Lung (tissue), 17 donors: ENCODE measurements at places on chromosomes 5 and 9. TPM values are rescaled to one million over a fixed set of nuclear protein-coding genes. Genes with fewer than 3 reads are reported as not detected.

DNA sequence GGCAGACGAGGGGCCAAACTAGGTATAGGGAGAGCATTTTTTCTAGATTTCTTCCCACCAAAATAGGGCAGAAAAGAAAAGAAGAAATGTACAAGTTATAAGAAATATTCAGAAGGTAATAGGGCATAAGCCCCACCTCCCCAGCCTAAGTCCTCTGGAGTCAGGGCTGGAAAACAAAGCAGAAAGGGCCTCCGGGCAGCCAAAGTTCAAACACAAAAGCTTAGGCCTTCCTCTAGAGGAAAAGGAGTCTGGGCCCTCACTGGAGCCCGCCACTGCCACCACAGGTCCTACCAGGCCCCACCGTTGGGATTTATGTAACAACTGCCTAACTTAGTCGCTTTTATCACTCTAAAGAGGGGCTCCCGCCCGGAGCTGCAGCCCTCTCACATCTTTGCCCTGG, 27.6 kb downstream of the TBC1D2 start:
- no peak for DNase-seq

DNA sequence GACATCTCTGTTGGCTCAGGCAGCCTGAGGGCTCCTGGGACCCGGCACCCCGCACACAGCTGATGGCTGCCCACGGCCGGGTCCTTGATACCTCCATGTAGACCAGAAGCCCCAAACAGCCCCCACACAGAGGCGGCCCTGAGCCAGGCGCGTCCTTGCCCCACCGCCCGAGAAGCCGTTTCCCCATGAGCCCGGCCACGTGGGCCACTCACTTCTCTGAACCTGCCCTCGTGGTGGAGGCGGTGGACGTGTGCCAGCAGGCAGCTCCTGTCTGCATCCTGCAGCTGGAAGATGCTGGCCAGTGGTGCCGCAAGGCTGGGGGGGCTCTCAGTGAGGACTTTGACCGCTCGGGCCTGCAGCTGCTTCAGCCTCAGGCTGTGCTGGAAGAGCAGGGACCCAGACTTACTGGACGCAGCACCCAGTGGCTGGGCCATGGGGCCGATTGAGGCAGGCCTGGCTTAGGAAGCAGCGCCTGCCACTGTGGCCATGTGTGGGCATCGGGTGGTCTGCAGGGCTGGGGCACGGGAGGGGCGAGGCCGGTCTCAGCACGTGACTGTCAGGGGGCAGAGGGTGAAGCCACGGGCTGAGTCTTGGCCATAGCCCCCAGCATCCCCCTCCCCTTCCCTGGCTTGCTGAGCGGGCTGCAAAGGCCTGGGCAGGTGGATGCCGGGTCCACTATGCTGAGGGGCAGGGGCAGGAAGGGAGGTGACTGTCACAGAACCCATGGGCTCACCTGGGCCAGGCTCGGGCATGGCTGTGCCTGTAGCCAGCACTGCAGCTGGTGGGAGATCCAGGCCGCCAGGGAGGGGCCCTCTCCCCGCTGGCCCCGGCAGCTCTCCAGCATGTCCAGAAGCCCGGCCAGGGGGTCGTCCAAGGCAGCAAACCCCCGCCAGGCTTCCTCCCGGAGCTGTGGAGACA, 50.0 kb downstream of the EXD3 start:
- DNase-seq: no peak

DNA sequence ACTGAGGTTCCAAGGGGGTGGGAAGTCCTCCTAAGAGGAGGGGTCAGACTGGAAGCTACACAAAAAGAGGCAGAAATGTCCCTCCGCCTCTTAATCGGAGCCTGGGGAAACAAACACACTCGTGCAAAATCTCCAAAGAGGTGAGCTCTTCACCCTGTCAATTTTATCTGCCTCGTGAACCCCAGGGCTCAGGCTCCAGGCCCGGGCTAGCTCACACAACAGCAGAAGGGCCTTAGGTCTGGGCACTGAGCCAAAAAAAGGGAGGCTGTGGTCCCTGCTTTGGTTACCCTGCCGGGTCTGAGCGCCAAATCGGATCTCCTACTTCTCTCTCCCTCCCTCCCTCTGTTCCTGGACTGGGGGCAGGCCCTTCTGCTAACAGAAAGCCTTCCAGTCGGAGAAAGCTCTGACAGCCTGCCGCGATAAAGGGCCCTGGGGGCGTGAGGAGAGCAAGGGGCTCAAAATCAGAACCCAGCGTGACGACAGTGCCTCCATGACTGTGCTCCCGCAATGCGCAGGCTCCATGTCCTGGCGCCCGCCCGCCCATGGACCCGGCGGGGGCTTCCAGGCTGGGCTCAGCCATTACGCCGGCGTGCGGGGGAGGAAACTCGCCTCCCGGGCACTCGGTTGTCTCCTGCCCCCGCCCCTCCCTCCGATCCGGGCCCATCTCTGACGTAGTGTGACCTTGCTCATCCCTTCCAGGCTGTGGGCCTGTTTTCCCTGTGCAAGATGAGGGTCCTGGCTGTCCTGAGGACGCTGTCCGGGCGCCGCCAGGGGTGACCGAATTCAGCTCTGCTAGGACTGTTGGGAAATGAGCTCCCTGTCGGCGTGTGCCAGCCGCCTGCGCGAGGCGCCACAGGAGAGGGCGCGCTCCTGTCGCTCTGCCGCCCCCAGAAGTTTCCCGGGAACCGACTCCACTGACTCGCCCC, 865 bp upstream of the SLC22A4 start:
- peak; percentile 95 for DNase-seq

DNA sequence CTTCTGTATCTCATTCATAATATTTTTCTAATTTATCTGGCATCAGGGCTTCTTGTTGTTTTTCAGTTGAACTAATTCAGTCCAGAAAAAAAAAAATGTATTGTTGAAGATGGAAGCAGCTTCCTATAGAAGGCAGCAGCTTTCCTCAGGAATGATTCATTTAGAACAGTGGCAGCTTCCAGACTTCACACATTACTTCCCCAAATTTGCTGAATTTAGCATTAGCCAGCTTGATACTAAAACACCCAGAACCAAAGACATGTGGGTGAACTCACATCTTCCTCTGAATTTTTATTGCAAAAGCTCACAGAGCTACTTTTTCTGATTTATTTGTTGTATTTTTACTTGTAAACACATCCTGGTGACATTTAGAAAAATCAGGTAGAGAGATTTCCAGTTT, 53.8 kb downstream of the HCN1 start:
- DNase-seq: no peak

DNA sequence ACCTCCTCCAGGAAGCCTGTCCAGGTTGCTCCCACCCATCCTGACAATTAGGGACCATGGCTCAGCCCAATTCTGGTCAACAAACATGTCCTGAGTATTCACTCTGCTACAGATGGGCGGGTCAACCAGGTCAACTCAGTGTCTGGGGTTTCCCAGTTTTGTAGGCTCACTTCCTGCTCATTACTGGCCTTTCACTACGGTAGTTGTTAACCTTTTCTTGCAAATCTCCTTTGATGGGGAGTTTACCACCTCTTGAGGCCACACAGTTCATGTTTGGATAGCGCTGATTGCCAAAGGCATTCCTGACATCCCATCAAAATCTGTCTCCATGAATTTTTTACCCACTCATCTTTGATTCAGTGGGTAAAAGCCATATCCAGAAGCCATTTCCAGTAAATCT, 13.8 kb downstream of the TMEM8B start:
- DNase-seq: no peak

- peak; percentile 45 for DNase-seq
Measured at GRCh38 chr9:120386390-120387131, 193.4 kb downstream of the CDK5RAP2 start.

Gene MYMK
- not detected for polyA plus RNA-seq
